ENCODE measurements at places on chromosomes 7 and 10. TPM values are rescaled to one million over a fixed set of nuclear protein-coding genes. Genes with fewer than 3 reads are reported as not detected.

- H3K36me3 ChIP-seq = no peaks in the 10 kb centered on the region
- no peak for DNase-seq
- H3K4me3 ChIP-seq = no peak overlapping the region
- no peaks in the 10 kb centered on the region for H3K27me3 ChIP-seq
- H3K4me1 ChIP-seq = no peaks in the 10 kb centered on the region
These were observed 11.3 kb downstream of the XRCC2 start for GRCh38 chr7:152664636-152665035.

GRCh38 chr7:156368053-156368843 is 272.3 kb upstream of the RNF32 start:
- H3K27me3 ChIP-seq = no peaks in the 10 kb centered on the region
- no peak overlapping the region for H3K4me3 ChIP-seq
- no peaks in the 10 kb centered on the region for H3K36me3 ChIP-seq
- DNase-seq = no peak

GRCh38 chr7:39624442-39624807 is 1.1 kb downstream of the RALA start:
- H3K4me3 ChIP-seq = peak overlapping the region; percentile 75
- no peaks in the 10 kb centered on the region for H3K36me3 ChIP-seq
- peak overlapping the region; percentile 83 for H3K27ac ChIP-seq
- no peak for DNase-seq

DNA sequence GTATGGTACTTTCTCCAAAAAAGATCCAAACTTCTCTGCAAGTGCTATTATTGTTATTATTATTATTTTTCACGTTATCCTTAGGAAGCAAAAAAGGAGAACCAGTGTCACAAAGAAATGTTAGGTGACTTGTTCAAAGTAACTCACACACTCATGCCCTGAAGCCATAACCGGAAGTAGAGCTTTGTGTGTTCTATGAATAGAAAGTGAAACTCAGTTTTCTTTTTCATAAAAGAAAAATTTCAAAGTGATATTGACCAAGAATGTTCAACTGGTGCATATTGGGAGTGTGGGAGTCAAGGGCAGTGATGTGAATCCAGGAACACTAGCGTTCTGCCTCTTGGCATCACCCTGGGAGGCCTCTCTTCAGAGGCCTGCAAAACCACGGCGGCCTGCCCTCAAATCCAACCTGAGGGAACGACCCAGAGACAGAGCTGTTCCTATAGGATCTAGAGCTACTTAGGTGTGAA is 106.1 kb downstream of the PRKCQ start:
- peaks cover 32% of the 10 kb centered on the region for H3K4me1 ChIP-seq
- peak overlapping the region; percentile 67 for H3K4me3 ChIP-seq
- no peaks in the 10 kb centered on the region for H3K27me3 ChIP-seq
- peak; percentile 65 for DNase-seq

DNA sequence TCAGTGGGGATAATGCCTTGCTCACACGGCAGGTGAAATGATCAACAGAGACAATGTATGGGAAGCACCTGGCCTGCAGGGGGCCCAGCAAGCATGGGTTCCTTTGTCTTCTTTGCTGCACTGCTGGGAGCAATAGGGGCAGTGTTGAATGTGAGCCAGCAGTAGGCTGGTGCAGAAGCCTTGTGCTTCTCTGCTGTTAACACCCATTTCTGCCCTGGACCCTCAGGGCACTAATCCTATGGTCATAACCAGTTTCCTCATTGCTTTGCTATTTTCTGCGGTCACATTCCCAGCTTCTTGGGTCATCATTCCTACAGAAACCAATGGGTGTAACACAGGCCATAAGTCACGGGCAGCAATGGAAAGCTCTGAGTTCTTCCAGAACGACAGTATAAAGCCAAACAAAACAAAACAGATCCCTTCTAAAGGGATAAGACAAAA is 10.9 kb upstream of the LGI1 start:
- no peaks in the 10 kb centered on the region for H3K36me3 ChIP-seq
- no peak overlapping the region for H3K4me3 ChIP-seq
- no peaks in the 10 kb centered on the region for H3K27me3 ChIP-seq
- H3K4me1 ChIP-seq = no peaks in the 10 kb centered on the region

DNA sequence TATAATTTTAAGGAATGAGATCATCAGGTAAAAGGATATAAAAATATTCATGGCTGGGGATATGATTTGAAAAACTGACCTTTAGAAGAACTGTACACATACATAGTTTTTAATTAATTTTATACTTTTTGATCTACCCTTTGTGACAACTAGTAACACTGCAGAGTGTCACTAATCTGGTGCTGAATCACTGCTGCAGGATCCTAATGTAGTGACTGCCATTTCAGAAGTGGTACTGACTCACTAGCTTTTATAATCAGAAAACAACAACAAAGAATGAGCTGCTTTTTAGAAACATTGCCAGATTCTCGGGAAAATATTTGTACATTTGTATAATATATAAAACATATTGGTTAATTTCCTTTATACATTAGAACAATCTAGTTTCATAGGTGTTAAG is 110.4 kb downstream of the HIPK2 start:
- H3K4me3 ChIP-seq = no peak overlapping the region
- no peaks in the 10 kb centered on the region for H3K27me3 ChIP-seq
- no peak overlapping the region for H3K27ac ChIP-seq
- no peaks in the 10 kb centered on the region for H3K36me3 ChIP-seq
- no peaks in the 10 kb centered on the region for H3K4me1 ChIP-seq
- no peak for DNase-seq

GRCh38 chr7:158856883-158857668 is 718 bp downstream of the DYNC2I1 start:
- DNase-seq = no peak
- H3K4me1 ChIP-seq = peaks cover 6% of the 10 kb centered on the region
- no peaks in the 10 kb centered on the region for H3K27me3 ChIP-seq
- H3K27ac ChIP-seq = peak overlapping the region; percentile 72

DNA sequence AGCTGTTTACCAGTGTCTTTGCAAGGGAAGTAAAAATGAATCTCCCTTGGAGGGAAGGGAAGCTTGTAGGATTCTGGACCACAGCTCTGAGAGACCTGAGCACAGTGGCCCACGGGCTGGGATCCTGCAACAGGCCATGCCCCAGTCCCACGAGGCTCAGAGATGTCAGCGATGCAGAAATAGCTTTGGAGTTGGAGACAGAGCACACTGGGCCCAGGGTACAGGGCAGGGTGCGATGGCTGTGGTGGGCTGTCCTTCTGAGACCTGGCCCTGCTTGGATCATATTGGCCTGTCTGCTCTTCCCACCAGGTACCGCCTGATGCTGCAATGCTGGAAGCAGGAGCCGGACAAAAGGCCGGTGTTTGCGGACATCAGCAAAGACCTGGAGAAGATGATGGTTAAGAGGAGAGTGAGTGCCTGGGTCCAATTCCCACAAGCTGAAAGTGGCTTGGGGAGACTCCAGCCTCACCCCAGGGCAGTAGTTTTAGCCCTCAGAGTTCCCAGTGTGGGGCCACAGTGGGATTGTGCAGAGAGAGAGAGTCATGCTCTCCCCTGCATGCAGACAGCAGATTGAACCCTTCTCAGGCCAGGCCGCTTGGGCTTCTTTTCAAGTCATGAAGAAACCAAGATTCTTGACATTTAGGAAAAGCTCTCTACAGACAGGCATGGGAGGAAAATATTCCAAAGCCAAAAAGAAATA is 13.5 kb upstream of the CSGALNACT2 start:
- H3K4me1 ChIP-seq = peaks cover 18% of the 10 kb centered on the region
- no peaks in the 10 kb centered on the region for H3K27me3 ChIP-seq
- no peaks in the 10 kb centered on the region for H3K36me3 ChIP-seq
- H3K27ac ChIP-seq = no peak overlapping the region
- H3K4me3 ChIP-seq = no peak overlapping the region

DNA sequence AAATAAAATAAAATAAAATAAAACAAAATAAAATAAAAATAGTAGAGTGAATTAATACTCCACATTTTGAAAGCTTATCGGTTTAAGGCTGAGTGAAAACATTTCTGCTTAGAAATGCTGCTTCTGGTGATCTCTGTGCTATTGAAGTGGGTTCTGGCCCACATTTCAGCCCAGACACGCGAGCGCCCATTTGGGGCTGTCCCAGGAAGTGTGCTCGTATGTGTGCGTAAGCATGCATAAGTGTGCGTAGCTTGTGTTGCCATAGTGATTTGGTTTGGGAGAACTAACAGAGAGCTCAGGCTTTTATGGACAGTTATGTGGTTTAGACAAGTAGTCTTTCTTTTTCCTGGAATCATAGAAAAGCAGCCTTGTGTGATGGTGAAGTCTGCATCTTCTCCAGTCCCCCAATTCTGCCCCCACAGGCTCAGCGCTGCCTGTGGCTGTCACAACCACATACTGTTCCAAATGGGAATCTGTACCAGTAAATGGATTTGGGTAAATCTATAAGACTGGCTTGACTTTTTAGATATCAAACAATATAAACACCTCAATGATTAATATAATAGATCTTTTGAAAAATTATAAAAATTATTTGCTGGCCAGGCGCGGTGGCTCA is 29.8 kb upstream of the PURB start:
- no peak overlapping the region for H3K4me3 ChIP-seq
- no peaks in the 10 kb centered on the region for H3K27me3 ChIP-seq
- H3K36me3 ChIP-seq = no peaks in the 10 kb centered on the region
- peaks cover 7% of the 10 kb centered on the region for H3K4me1 ChIP-seq
- peak overlapping the region; percentile 35 for H3K27ac ChIP-seq

DNA sequence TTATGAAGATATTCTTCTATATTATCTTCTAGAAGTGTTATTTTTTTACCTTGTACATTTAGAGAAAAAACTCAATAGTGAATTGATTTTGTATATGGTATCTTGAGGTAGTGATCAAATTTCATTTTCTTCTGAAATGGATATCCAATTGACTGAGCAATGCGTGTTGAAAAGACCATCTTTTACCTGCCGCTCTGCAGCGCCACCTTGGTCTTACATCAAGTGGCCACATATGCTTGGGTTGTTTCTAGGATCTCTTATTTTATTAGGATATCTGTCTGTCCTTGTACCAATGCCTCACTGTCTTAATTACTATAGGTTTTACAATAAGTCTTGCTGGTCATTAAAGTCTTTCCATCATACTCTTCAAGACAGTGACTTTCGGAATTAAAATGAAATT is 53.0 kb downstream of the CUL2 start:
- H3K4me3 ChIP-seq = no peak overlapping the region
- DNase-seq = no peak
- H3K4me1 ChIP-seq = no peaks in the 10 kb centered on the region
- no peaks in the 10 kb centered on the region for H3K27me3 ChIP-seq
- peaks cover 27% of the 10 kb centered on the region for H3K36me3 ChIP-seq
- no peak overlapping the region for H3K27ac ChIP-seq

CYP2C9 gene
- not detected for total RNA-seq

SUN3 gene
- total RNA-seq = not detected

HYAL4 gene
- not detected for total RNA-seq

SDK1 gene
- total RNA-seq = 0.04 TPM

CFAP69 gene
- total RNA-seq = 0.81 TPM

Measured in CD8-positive, alpha-beta memory T cell (primary cell).